ENCODE measurements at places on chromosomes 7 and 10.

GRCh38 chr7:77576856-77577255 lies 39.8 kb downstream of the PTPN12 start:
- DNase-seq: no peak

DNA sequence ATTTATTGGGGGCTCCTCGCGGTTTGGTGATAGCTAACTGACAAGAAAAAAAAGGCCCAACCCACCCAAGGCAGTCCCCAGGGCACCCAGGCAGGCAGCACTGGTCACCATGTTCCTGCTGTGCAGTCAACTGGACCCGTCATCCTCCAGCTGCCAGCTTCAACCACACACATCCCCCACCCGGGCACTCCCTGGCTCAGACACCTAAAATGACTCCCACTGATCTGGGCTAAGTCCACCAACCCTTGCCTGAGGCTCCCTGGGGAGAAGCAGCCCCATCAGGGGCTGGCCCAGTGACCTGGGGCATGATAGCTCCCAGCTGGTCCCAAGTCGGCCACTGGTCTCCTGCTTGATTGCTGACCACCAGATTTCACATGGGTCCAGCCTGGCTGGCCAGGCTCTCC lies 161.8 kb downstream of the NRF1 start:
- no peak for DNase-seq

DNA sequence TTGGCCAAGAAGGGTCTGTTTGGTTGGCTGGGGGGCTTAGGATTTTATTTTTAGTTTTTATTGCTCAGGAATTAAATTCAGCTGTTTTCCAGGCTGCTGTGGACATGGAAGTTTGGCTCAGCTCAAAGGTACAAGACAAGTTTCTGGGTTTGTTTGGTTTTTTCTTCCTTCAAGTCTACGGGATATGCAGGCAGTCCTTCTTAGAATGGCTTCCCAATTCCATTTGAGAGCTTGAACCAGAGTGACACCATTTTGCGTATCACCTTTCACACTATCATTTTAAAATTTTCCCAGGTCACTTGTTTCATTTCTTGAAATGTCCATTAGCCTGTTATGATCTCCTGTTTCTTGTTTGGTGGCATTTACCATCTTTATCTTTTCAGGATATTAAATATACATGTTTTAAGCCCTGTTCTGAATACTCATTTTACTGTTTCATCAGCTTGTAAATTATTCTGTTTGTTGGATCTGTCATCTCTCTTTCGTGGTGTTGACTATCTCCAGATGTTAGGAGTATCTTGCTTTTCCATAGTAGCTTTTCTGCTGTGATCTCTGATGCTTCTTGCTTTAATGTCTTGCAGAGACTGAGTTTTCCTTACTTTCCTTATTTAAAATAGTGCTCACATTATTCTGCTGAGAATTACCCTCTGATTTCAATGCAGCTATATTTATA lies 9.4 kb upstream of the TMEM168 start:
- no peak for DNase-seq

GRCh38 chr7:126803060-126803665 lies 449.6 kb downstream of the GRM8 start:
- no peak for DNase-seq

GRCh38 chr7:103630318-103630717 lies 184.3 kb upstream of the SLC26A5 start:
- DNase-seq: no peak

- DNase-seq: no peak
These were observed 1674.9 kb downstream of the REEP3 start for GRCh38 chr10:65196111-65196510.

DNA sequence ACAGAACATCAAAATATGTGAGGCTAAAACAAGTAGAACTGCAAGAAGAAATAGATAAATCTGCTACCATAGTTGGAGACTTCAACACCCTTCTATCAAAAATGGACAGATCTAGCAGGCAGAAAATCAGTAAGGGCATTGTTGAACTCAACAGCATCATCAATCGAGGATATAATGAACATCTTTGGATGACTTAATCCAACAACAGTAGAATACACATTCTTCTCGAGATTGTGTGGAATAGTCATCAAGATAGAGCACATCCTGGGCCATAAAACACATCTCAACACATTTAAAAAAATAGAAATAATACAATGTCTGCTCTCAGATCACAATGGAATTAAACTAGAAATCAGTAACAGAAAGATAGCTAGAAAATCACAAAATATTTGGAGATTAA lies 9.9 kb downstream of the IGFBP1 start:
- no peak for DNase-seq

DNA sequence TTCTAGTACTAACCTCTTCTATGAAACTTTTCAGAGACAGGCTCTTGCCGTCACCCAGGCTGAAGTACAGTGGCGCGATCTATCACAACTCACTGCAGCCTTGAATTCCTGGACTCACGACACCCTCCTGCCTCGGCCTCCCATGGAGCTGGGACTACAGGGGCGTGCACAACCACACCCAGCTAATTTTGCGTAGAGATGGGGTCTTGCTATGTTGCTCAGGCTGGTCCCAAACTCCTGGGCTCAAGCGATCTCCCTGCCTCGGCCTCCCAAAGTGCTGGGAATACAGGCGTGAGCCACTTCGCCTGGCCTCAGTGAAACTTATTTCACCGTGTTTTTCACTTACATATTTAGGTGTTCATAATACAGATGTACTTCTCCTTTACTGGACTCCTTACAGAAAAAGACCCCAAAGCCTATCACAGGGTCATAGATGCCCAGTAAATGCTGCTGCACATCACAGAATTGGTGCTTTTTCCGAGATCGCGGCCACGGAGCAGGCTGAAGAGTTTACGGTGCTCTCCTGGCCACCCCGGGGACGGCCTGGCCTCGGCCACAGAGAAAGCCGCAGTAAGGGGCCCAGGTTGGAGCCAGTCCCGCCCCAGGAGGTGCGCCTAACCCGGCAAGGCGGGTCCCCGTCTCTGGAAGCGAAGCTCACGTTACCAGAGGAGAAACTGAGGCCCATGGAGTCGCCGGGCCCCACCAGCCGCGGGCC lies 595 bp downstream of the TBL2 start:
- no peak for DNase-seq

DNA sequence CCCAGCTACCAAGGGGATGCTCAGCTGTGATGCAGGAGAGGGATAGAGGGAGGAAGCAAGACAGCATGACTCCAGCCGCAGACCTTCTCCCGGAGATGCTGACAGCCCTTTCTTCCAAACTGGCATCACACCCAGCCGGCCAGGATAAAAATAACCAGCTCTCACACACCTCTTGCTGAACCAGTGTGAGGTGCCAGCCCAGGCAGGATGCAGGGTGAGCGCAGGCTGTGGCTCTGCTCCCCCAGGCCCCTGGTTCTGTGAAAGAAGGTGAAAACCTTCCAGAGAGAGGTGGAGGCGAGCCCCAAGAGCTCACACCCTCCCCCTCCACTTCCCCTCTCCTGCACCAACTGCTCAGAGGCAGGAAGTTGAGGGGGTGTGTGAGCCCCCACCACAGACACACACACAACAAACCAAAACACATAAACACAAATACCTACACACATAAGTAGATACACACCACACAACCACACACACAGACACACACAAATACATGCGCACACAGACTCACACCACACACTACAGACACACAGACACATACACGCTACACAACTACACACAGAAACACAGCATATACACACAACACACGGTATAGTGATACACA lies 4.0 kb downstream of the GPR15LG start:
- DNase-seq: no peak

- DNase-seq: no peak
These were observed 138.6 kb downstream of the CHN2 start for GRCh38 chr7:29332875-29333855.

- DNase-seq: no peak
These were observed 620 bp downstream of the ZRANB1 start for GRCh38 chr10:124942317-124943169.

DNA sequence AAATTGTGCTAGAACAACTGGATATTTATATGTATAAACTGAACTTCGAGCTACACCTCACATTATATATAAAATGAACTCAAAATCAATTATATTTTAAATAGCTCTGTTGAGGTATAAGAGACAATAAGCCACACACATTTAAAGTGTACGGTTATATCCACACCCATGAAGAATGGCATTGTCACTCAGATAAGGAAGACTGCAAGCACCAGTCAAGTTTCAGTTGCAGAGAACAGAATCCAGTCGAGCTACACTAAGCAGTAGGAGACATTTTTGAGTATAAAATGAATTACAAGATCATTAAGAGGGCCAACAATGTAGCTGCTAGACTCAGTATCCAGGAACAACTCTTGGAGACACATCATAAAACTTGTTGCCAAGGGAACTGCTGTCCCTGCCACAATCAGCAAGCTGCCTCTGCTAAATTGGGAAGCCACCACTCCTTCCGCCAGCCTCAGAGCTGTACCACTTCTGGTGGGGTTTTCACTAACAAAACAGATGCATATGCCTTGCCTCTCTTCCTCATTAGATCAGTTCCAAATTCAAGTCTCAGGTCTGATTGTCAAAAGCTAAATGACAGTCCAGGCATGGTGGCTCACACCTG lies 19.6 kb upstream of the GPNMB start:
- no peak for DNase-seq

- no peak for DNase-seq
These were observed 173.6 kb upstream of the IMMP2L start for GRCh38 chr7:111735661-111736551.

- DNase-seq: no peak
These were observed 41.0 kb downstream of the WAPL start for GRCh38 chr10:86480571-86480970.
